ENCODE measurements at places on chromosomes 6 and 20. TPM values are rescaled to one million over a fixed set of nuclear protein-coding genes. Genes with fewer than 3 reads are reported as not detected.

The XKR7 gene
- total RNA-seq, result not detected

DNA sequence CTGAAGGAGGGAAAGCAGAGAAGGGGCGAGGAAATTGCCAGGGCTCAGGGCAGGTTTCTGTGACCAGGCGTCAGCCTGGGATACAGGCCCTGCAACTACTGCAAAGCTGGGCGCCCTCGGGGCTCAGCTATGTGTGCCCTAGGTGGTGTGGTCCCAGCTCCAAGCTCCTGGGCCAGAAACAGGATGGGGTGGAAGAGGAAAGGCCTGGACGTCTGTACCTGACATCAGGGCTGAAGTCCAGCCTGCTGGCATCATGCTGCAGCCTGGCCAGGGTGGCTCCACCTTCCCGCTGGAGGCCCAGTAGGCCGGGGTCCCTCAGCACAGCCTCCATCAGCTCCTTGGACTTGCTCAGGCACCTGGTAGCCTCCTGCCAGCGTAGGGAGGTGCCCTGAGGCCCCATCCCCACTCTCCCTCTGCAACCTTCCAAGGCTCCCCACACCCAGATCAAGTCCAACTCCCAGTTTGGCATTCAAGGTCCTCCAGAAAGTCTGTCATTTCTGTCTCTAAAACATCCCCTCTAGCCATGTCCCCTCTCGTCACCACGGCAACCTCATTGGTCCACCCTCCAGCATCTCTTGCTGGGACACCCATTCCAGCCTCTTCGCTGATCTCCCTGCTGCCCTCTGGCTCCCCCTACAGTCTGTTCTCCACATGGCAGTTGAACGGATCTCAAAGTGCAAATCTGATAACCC lies 38.2 kb downstream of the KIAA1755 start:
- DNase-seq, result no peak

DNA sequence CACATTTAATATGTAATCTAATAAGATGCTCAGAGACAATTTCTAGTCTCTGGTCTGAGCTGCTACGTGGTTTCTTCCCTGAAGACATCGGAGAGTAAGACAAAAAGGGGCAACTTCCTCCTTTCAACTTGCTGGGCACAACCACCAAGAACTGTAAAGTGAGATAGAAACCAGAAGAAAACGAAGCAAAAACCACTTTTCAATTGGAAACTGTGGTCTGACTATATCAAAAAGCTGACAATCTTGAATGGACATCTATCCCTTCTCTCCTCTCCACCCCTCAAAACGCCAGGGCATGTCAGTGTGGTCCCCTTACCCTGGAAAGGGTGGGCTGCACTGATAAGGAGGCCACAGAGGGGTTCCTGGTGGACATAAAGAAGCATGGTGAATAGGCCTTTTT lies 269.1 kb downstream of the CD83 start:
- no peak for DNase-seq

DNA sequence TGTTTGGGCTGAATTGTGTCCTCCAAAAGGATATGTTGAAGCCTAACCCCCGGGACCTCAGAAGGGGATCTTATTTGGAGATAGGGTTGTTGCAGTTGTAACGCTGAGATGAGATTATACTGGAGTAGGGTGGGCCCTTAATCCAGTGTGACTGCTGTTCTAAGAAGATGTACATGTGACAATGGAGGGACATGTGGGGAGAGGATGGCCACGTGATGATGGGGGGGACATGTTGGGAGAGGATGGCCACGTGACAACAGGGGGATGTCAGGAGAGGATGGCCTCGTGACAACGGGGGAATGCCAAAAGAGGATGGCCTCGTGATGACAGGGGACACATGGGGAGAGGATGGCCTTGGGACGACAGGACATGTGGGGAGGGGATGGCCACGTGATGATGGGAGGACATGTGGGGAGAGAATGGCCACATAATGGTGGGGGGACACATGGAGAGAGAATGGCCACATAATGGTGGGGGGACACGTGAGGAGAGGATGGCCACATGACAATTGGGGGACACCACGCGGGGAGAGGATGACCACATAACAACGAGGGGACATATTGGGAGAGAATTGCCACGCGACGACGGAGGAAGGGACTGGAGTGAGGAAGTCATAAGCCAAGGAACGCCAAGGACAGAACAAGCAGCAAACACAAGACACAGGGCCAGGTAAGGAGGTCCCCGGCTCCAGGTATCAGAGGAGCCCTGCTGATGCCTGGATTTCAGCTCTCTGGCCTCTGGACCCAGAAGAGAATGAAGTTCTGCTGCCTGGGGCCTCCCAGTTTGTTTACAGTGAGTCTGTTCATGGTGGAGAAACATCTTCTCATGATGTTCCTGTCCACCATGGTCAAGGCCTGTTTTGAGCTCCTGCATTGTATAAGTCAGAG lies 29.2 kb downstream of the SYNJ2 start:
- DNase-seq, result peak; percentile 84

- DNase-seq, result no peak
Observed at GRCh38 chr20:61173961-61174725, 77.9 kb upstream of the CDH4 start.

GRCh38 chr20:22729180-22729579 lies 144.8 kb upstream of the FOXA2 start:
- DNase-seq, result no peak

DNA sequence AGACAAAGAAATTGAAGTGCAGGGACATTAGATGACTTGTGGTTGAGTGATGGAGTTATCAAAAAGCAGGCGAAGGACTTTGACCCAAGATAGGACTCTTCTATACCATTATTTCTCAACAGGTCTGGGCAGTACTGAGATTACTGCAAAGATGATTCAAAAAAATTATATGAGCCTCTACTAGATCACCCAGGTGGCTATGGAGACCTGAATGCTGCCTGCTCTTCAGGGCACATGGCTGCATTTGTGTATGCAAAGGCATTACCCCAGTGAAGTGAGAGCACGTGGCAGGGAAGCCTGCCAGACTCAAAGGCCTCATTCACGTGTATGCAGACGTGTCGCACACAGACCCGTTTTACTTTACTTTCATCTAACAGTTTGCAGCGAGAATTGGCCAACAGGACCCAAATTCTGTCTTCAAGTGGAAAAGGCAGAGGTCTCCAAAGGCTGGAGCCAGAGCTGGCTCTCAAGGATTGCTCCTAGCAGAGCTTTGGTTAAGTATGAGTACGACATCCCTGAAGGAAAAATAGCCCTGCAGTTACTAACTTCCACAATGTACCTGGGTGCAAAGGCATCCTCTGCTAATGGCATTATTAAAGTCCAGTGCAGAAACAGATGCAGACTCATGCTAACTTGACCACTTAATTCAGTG lies 113.8 kb upstream of the ARMC2 start:
- DNase-seq, result no peak

- no peak for DNase-seq
Observed at GRCh38 chr6:89689732-89690131, 51.2 kb upstream of the LYRM2 start.

The TUBB2B gene
- total RNA-seq, result 12.2 TPM

The AVP gene
- 0.96 TPM for total RNA-seq

- no peak for DNase-seq
Observed at GRCh38 chr6:157049133-157049532, 272.0 kb downstream of the ARID1B start.

DNA sequence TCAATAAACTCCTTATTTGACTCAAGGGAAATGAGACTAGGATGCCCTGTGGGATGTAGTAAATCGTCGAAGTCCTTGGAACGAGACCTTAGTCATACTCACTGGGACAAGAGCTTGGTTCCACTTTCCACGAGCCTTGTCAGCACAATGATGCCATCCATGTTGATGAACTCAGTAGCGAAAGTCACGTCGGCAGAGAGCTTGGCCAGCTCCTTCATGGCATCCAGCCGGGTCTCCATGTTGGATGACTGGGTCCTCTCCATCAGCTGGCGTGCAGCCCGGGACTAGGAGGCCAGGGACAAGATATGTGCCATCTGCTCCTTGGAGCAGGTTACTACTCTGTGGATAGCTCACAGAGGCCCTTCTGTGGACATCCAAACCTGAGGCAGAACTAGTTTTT lies 17.5 kb downstream of the ELMO2 start:
- no peak for DNase-seq

DNA sequence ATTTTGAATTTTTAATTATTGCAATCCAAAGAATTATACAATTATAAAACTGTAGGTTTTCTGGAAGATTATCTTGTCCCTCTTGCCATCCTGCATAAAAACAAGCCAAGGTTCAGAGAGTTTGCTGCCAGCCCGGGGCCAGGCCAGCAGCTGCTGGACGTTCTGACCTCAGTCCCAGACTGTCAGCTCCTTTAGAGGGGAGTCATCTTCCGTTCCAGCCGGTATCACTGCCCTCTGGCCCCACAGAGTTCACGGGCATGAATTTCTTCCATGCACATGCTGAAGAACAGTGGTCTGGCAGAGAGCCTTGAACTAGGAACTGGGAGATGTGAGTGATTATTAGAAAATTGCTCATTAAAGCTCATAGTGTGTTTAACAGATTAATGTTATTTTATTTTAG lies 130.4 kb upstream of the QKI start:
- DNase-seq, result no peak

DNA sequence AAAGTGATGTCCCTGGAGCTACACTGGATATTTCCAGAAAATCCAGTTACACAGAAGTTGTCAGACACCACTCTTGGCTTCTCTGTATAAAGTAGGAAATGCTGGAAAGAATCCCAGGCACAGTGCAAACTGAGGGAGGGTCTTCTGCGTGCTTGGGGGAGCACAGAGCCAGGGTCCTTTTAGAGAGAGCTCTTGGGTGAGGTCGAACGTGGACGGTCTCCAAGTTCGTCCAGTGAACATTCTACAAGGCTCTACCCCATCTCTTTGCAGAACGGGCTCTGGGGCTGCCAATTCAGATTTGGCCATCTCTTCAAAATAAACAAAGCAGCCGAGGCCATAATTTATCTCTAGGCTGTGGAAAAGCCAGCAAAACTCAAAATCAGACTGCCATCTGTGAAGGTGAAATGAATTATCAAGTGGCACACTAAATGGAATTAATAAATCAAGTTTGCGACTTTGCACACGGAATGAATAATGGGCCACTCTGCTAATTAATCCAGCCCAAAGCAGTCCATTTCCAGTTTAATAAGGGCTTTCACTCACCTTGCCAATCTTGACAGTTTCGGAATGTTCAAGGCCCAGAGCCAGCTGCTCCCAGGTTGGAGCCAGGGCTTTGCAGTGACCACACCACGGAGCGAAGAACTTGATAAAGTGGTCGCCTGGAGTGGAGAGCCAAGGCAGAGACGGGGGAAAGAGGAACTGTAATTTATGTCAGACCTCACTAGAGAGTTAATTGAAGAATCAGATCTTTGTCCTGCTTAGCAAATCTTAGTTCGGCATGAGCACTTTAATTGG lies 19.3 kb downstream of the TXNDC5 start:
- DNase-seq, result no peak

DNA sequence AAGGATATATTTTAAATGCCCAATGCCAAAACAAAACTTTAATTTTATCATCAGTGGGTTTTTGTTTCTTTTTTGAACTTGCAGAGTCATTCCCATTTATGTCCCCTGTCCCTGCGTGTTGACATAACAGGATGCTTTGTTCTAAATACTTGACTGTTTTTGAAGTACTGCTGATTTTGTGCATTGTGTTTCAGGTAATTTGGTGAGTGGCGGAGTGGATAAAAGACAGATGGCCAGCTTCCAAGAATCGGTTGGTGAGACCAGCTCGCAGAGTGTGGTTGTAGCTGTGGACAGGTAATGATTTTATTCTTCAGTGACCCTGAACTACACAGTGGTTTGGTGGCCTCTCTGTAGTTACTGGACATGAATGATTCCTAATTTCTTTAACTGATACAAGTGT lies 50.5 kb upstream of the CSE1L start:
- DNase-seq, result no peak

DNA sequence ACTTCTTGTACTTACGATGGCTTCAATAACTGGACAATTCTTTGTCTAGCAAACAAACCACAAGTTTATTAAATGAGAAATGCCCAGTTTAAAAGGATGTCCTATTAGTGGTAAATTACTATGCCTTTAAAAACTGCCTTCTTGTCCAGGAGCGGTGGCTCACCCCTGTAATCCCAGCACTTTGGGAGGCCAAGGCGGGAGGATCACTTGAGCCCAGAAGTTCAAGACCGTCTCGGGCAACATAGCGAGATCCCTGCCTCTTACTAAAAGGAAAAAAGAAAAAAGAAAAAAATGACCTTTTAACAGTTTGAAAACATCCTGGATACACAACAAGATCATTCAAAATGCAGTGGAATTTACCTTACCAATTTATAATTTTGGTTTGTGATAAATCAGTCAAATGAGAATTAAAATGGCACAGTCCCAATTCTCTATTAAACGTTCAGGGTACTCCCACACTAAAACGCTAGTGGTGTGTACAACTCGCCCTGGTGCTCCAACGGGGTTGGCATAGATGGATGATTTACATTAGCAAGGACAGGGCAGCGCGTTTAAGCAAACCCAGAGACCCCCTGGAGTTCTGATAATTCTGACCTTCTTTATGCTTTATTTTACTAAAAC lies 2.3 kb downstream of the ZBTB2 start:
- DNase-seq, result no peak
